ENCODE measurements at places on chromosomes 6 and 20.

DNA sequence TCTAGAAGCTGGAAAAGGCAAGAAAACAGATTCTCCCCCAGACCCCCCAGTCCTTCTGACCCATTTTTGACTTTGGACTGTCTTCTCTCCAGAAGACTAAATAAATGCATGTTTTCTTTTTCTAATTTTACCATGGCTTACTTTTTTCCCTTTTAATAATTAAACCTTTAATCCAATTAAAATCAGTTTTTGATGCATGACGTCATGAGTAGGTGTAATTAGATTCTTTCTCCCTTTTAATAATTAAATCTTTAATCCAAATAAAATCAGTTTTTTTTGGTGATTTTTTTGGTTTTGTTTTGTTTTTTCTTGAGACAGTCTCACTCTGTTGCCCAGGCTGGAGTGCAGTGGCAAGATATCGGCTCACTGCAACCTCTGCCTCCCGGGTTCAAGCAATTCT is 13.2 kb upstream of the NCOA5 start:
- DNase-seq: no peak

GRCh38 chr6:150352321-150353296 is 16.2 kb upstream of the IYD start:
- no peak for DNase-seq

GRCh38 chr6:67608099-67608749 is 1026.9 kb upstream of the ADGRB3 start:
- DNase-seq: no peak

- DNase-seq: no peak
Observed at GRCh38 chr20:53920647-53921245, 149.6 kb downstream of the BCAS1 start.

GRCh38 chr6:21438237-21438985 is 155.1 kb upstream of the SOX4 start:
- no peak for DNase-seq

GRCh38 chr6:24391756-24392405 is 10.9 kb upstream of the MRS2 start:
- no peak for DNase-seq
